Trophoblast cell (in vitro differentiated cells and primary cell): ENCODE measurements at places on chromosomes 2 and 18.

- peak; percentile 88 for DNase-seq
Measured at GRCh38 chr2:102141970-102142828, at the start of gene IL1R1. Gene IL1R1 (plus strand): TSS chr2:102142746. CDS start chr2:102157725, 14,979 bp downstream.

GRCh38 chr2:232325324-232326273 is 53.0 kb upstream of the ALPP start:
- DNase-seq = no peak

- peak; percentile 28 for DNase-seq
Measured at GRCh38 chr2:231347638-231348037, 47.9 kb upstream of the B3GNT7 start.

GRCh38 chr2:43169099-43169945 is 57.1 kb downstream of the ZFP36L2 start:
- no peak for DNase-seq

DNA sequence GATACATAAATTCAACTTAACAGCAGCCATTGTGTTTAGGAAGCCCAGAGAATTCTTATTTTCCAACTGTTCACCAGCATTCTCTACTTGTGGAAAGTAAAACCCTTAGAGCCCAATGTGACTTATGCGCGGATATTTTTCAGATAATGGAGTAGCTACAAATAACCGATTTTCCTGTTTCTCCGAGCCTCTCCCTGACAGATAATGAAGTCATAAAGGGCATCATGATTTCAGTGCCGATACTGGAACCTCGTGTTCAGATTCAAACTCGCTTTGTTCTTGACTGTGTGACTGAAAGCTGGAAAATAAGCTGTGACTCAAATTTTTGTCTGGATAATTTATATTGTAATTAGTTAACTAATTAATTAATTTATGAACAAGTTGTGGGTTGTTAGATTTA is 228.2 kb downstream of the VAPA start:
- no peak for DNase-seq
